ENCODE measurements at places on chromosomes 4 and X.
A peak's percentile ranks its signal among the peaks of the same experiment; 100 is the strongest.

- DNase-seq: no peak
Observed at GRCh38 chr4:81486502-81486901, 14.8 kb upstream of the RASGEF1B start.

- DNase-seq: peak; percentile 81
Observed at GRCh38 chr4:986879-987623, at the start of gene IDUA. Gene IDUA, plus strand, starts transcription at chr4:987044. Its CDS starts 41 bp downstream, at chr4:987085.

GRCh38 chr4:95825546-95825945 lies 14.3 kb upstream of the PDHA2 start:
- DNase-seq: no peak

DNA sequence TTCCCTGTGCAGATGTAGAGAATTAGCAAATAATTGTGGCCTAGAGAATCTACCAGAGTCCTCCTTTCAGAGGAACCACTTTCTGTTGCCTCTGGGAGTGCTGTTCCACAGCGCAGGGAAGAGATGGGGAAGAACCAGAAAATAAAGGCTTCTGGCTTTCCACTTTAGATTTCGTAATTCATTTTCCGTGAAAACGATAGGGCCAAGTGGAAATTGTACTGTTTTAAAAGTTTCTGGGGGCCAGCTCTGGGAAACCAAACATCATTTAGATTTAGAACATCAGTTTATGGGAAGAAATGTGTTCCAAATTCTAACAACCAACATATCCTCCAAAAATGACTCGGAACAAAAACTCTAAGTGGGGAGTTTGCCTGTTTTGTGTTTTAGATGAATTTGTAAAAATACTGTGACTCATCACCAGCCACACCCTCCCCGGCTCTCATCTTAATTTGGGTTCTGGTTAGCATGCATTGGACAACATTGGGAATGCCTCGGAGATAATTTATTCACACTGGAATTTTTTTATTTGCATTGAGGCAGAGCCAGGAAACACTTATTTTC lies 65.2 kb upstream of the LNX1 start:
- DNase-seq: no peak

DNA sequence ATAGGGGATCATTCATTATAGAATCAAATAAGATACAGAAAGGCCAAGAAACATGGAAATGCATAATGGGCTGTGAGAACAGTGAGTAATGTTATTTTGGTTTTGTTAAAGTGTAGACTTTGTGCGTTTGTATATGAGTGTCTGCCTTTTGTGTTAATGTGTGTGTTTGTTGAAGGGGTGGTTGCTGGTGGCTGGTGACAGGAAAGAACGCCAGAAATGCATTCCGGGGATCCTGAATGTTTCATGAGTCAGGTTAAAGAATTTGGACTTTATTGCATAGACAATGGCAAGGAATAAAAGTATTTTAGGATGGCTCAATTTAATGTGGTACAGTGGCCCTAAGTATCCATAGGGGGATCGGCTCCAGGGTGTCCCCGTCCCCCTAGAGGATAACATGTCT lies 1228.9 kb downstream of the PCDH7 start:
- no peak for DNase-seq

DNA sequence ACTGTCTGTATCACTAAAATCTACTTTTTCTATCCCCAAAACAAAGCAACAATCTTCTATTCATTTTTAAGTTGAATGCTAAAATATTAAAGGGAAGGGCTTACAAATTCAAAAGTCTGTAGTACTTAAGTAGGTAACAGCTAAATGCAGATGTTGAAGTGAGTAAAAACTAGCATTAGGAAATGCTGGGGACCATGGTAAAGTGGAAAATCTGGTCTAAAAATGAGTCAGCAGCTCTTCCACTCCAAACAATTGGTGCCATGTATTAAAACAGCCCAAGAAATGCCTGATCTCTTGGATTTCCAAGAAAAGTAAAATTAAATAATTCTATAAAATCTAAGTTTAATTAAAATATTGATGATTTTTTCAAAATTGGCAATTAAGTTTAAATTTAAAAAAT lies 73.3 kb upstream of the PPP3CA start:
- no peak for DNase-seq

DNA sequence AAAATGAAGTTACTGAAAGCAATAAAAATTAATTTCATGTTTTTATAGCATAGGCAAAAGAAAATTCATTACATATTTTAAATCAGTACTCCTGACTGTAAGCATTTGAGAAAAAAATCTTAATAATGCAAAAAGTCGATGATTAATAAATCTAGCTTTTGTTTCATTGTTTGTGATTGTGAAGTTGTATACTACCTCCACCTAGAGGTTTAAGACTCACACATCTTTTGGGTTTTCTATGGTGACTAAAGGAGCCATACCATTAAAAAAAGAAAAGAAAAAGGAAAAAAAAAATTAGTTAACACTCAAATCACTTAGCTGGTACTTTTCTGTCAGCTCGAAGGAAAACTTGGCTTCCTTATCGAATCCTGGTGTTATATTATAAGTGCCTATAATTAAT lies 2.0 kb downstream of the GABRA2 start:
- DNase-seq: no peak

DNA sequence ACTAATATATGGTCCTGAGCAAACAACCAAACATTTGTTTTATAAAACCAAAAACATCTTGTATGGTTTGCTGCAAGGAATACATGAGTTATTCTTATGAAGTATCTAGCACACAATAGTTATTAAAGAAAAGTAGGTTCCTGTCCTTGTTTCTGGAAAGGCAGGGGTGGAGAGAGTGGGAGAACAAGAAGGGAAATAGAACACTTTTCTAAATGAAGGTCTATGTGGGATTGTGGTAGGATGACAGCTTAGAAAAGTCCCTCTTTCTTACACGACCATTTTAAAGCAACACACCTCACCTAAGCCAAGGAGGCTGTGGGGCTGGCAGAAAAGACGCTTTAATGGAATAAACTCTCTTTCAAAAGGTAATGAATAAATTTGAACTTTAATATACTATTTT lies 164.6 kb downstream of the ARAP2 start:
- no peak for DNase-seq

GRCh38 chr4:184402740-184403383 lies 71.5 kb downstream of the IRF2 start:
- no peak for DNase-seq

- DNase-seq: no peak
Observed at GRCh38 chr4:108417923-108418322, 202.5 kb upstream of the RPL34 start.

DNA sequence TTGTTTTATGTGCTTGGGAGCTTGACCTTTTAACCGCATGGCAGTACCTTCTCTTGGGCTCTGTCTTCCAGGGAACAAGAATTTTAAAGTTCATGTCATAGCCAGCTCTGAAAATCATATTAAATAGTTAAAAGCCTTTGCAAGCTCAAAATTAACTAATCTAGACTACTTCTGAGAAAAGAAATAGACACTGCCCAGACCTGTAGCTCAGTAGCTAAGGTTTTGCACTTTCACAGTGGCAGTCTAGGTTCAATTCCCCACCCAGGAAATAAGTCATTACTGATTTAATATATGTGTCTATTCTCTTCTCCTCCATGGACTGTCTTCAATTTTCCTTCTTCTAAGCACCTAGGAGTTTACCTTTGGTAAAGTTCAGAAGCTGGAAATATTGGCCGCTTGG lies 27.4 kb downstream of the HSD17B11 start:
- no peak for DNase-seq

DNA sequence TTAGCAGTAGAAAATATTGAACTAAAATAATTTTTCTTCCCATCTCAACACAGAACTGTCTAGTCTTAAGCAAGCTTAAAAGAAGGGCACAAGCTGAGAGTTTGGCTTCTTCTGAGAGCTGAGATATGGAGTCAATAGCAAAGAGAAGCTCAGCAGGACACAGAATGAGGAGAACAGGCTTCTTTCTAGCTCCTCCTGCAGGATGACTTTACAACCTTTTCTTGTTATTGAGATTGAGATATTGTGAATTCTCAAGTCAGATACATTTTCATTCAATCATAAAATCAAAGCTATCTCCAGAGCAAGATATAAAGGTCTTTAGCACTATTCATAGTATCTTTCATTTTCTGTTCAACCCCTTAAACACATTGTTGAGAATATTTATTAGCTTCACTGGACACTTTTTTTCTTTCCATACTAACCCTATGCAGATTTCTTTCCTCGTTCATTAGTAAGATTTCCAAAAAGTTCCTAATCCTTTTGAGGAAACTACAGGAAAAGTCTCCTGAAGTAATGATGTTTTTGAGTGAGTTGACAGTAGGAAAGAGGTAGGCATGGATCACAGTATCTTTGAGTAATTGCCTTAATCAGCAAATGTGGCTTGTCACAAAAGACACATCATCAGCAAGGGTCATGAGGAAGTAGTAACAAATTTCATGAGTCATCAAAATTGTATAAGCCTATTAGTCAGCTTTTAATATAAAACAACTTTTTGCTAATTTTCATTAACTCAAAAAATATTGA lies 17.8 kb upstream of the CXCL3 start:
- no peak for DNase-seq

GRCh38 chr4:177047070-177047850 lies 254.5 kb upstream of the VEGFC start:
- peak; percentile 39 for DNase-seq
